Activated B cell treated with CpG ODN at 0.5 μM for 24 hours (primary cell): ENCODE measurements at places on chromosomes 6 and 20. TPM values are rescaled to one million over a fixed set of nuclear protein-coding genes. Genes with fewer than 3 reads are reported as not detected.
A peak's percentile ranks its signal among the peaks of the same experiment; 100 is the strongest.

The LY6G6D gene
- total RNA-seq, result not detected in 2 replicates

DNA sequence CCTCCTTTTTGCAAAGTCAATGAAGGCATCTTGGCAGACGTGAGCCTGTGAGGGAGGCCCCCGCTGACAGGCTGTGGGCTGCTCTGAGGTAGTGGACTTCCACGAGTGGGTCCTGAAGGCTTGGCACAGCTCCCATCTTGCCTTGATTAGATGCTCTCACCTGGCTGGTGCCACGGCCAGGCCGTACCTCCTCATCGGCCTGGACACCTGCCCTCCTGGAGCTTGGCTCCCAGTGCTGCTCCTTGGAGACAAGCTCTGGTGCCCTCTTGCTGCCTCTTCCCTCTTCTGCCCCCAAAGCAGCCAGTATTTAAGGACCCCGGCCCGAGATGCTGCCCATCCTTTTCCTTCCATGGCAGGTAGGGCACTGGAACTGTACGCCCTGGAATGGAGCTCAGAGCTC, 93.5 kb downstream of the ERMARD start:
- peak; percentile 7 for DNase-seq

The TMEM74B gene
- total RNA-seq, result 0.20 TPM in 1 of 2 replicates, not detected in the other

GRCh38 chr6:73832313-73832712, 136.3 kb downstream of the CD109 start:
- no peak for DNase-seq

The ADGB gene
- total RNA-seq, result not detected in 2 replicates
